ENCODE measurements at places on chromosomes 11 and 22.
A peak's percentile ranks its signal among the peaks of the same experiment; 100 is the strongest.

- DNase-seq, result peak; percentile 64
Observed at GRCh38 chr22:29040385-29041275, 21.0 kb downstream of the C22orf31 start.

GRCh38 chr22:24148266-24149197 lies 32.8 kb upstream of the SUSD2 start:
- no peak for DNase-seq

DNA sequence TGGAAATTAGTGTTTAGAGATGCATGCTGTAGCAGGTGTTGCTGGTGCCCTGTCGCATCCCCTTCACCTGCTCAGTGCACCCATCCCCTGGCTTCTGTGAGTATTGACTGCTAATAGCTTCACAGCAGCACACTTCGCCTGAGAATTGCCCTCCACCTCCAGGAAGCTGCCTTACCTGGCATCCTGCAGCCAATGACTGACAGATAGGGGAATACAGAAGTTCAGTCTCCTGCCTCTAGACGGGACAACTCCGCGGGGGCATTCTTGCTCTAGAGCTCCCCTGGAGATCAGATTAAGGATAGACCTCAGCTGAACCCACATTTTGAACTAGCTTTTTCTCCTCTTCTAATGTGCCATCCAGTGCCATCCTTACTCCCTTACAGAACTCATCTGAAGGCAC lies 9.3 kb upstream of the CD3E start:
- no peak for DNase-seq

DNA sequence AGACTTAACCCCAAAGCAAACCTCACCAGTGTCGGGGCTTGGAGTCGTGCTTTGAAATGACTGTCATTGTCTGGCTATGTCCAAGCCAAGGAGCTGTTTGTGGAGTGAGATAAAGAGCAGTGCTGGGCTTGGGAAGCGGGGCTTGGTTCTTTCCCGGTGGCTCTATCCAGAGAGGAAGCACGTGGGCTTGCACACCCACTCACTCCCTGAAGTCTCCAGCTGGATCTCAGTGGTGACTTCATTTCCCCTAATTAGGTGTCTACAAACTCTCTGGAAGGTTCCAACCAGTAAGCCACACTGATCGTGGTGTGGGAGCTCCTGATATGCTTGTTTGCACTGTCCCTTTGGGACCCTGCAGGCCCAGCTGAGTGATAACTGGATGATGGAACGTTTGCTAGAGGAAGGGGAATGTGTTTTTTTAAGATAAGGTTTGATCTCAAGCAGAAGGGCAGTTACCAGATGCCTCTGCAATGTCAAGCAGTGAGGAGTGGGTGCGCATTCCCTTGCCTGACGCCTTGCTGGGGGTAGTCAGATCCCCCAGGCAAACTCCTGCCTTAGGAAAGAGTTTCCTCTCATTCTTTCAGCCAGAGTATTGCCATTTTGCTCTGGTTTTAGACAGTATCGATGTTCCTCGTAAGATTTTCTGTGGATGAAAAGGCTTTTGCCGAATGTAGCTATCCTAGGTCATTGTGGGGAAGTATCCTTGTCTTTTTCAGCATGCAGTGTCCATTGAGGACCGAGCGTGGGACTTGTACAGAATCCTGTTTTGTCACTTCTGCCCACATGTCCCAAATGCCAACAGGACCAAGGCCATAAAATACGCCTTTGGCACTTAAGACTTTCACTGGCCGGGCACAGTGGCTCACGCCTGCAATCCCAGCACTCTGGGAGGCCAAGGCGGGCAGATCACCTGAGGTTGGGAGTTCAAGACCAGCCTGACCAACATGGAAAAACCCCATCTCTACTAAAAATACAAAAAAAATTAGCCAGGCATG lies 90.9 kb downstream of the MICAL2 start:
- DNase-seq, result no peak

DNA sequence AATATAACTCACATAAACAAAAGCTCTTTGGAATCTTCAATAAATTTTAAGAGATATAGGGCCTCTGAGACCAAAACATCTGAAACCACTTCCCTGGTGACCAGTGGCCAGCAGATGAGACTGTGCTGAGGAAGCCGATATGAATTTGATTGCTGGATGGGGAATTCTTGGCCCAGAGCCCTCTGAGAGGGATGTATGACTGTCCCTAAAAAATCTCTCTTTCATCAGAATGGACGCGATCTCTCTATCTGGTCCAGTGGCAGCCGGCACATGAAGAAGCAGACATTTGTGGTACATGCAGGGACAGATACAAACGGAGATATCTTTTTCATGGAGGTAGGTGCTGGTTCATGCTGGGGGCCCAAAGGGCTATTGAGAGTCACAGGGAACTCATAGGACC lies 37.5 kb downstream of the MYBPC3 start:
- no peak for DNase-seq

- DNase-seq, result no peak
Observed at GRCh38 chr22:22085702-22086500, 103.3 kb upstream of the TOP3B start.

DNA sequence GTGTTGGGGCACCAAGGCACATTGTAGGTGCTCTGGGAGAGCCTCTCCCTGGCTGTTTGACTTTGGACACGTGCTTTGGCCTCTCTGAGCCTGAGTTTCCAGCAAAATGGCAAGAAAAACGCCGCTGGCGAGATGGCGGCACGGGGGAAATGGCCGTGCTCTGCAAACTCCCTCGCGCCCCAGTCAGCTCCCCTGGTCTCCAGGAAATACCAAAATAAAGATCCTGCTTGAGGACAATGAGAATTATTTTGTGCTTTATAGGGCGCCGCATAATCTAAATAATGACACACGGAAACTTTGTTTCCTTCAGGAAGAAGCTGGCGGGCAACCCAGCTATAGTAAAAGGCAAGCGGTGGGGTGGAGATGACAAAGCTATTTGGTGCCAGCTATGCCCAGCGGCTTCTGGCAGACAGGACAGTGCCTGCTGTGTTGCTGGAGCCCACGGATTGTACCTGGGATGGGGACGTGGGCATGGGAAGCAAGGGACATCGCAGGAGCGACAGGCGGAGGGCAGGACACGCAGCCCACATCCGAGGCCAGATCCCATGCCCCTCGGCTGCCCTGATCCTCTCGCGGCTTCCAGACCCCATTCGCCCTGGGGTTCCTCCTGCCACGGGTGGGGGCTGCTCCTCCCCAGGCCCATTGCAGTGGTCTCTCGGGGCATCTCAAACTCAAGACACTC lies 26.3 kb upstream of the RFPL3 start:
- no peak for DNase-seq

DNA sequence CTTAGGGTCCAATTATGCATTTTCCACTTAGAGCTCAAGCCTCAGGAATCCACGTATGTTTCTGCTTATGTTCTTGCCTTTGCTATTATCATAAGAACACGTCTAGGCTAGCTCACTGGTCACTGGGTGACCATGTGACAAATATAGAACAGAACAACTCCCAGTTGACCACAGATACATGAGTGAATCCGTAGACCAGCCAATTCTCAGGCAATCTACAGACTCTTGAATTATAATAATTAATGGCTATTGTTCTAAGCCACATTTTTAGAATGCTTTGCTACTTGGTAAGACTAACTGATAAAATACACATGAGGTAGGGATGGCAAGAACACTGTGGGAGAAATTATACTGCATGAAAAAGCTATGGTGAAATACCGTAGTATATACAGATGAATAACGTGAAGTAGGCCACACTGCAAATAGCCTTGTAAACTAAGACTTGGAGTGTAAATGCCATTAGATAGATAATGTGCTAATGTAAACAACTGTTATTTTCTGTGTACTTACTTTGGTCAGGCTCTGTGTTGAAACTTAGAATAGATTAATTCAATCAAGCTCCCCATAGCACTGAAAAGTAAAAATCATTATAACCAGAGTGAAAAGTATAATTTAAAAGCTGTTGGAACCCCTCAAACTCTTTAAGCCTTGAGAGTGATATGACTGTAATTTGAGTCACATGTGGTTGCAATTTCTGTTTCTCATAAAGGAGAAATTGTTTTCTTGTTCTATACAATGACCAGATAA lies 366.2 kb upstream of the CCDC179 start:
- no peak for DNase-seq

- DNase-seq, result no peak
Observed at GRCh38 chr11:82577246-82577645, 156.4 kb downstream of the FAM181B start.

GRCh38 chr11:44885065-44885810 lies 65.4 kb downstream of the TP53I11 start:
- no peak for DNase-seq

DNA sequence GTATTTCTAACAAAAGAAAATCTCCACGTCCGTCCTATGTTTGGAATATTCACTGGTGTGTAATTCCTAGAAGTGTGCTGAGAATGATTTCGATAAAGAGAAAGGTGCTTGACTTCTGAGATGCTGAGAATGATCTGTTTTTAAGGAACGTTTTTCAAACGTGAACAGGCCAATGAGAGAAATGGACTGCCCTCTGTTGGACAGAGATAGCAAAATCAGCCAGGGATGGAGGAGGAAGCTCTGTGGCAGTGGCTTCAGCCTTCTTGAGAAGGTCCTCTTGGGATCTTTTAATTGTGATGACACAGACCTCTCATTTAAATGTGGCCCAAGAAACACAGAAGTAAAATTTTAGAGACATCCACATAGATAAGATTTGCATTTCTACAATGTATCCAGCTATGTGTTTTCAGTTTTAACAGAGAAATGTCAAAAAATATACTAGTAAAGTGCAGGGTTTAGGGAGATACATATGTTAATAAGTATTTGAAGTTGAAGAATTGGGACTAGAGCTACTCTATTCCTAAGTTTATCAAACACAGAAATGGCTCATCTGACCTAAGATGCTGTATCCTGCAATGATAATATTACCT lies 84.0 kb upstream of the RCN1 start:
- DNase-seq, result no peak

- DNase-seq, result no peak
Observed at GRCh38 chr11:94604482-94604881, 37.3 kb downstream of the PIWIL4 start.

DNA sequence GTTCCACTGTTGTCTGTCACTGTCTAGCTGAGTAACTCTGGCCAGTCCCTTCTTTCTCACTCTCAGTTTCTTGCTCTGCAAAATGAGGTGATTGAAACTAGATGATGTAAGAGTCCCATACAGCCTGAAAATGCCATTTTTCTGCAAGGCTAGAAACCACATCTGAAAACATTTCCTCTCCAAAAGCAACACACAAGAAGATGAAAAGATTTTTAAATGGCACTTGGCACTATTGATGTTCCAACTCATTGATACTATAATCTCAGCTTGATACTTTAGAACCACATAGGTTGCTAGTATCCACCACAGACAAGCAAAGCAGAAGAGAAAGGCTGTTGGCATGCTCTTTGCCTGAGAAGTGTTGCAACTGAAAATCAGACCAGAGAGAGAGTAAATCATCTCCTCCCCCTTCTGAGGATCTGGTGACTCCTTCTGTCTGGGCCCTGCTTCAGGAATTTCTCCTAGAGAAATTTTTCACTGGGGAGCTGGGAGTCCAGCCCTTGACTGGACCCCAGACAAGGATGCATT lies 1217.9 kb downstream of the LRRC4C start:
- no peak for DNase-seq

DNA sequence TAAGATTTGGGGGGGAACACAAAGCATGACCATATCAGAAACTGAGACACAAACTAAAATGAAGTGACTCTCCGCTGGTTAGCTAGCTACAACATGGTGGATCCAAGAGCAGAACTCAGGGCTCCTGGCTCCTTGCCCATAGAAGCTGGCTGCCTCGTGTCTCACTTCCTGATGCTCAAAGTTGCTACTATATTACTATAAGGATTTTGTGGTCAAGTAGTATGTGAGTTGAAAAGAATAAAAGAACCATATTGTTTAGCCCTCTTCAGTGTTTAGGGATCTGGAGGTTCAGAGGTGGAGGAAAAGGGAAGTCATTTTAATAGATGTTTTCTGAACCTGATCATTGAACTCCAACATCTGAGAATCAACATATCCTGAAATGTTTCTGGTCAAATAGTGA lies 16.9 kb upstream of the SIK2 start:
- DNase-seq, result no peak

- no peak for DNase-seq
Observed at GRCh38 chr22:35960854-35961253, 67.8 kb downstream of the RBFOX2 start.

GRCh38 chr11:40162901-40163883 lies 1296.3 kb downstream of the LRRC4C start:
- DNase-seq, result no peak

DNA sequence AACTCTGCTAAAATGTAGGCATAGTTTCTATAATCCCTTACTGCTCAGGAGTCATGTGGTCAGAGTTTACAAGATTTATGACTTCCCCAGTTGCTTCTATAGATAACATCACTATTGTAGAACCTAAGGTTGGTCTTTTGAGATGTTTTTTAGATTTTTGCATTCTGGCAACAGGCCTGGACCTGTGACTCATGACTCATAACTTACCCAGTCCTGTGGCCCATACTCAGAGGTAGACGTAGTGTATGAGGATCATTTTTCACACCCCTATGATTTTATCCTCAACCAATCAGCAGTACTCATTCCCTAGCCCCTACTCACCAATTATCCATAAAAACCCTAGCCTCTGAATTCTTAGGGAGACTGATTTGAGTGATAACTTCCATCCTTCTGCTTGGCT lies 384.4 kb upstream of the DDI1 start:
- DNase-seq, result no peak

DNA sequence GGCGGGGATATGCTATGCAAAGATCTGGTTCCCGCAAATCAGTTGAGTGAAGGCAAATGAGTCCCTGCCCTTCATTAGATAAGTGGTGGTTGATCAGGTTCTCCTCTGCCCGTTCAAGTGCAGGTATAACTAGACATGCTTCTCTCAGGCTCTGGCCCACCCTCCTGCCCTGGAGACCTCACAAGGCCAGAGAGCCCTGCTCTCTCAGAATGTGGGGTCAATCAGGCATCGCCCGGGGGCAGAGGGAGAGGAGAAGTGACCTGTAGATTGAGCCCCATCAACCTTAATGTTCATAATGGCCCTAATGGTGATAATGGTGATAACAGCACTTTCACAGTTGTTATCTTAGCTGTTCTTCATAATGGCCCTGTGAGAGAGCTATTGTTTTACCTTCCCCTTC lies 224.3 kb downstream of the DSCAML1 start:
- DNase-seq, result no peak

GRCh38 chr11:8650401-8650990 lies 32.0 kb downstream of the TRIM66 start:
- DNase-seq, result no peak

DNA sequence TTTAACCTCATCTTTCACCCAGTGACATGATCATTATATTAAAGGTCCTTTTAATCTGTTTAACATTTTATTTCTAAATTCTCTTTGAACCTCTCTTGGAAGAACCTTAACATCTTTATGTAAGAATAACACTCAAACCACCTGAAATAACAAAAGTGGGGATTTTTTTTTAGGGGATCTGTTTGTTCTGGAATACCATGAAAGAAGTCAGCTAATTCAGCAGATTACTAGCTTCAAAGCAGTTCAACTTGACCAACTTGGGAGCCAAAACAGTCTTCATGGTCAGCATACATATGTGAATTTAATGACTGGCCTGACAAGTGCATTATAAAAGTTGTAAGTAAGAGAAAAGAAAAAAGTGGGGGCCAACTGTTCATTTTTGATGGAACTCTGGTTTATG lies 52.3 kb downstream of the CCDC34 start:
- DNase-seq, result no peak

- no peak for DNase-seq
Observed at GRCh38 chr11:125435461-125436238, 60.4 kb downstream of the FEZ1 start.

Measured in NCI-H510A treated with DMSO at 0.1 percent for 48 hours (cell line).